ENCODE measurements at places on chromosomes 13 and 19.

GRCh38 chr13:101140087-101140770 lies 276.1 kb downstream of the NALCN start:
- DNase-seq: no peak

DNA sequence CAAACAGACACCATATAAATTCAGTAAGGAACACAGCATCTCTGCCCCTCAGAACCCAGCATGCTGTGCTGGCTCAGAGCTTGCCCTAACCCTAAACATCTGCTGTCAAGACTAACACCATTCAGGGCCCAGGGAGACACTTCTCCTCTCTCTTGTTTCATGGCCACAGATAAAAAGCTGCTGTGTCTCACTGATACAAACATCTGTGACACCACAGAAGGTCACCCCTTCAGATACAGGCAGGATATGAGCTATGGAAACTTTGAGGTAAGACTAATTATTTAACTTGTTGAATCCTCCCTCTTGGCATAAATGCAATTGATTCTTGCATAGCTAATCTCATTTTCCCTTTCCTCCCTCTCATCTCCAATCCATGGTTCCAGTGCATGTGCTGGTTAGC lies 61.6 kb upstream of the GPR12 start:
- no peak for DNase-seq

DNA sequence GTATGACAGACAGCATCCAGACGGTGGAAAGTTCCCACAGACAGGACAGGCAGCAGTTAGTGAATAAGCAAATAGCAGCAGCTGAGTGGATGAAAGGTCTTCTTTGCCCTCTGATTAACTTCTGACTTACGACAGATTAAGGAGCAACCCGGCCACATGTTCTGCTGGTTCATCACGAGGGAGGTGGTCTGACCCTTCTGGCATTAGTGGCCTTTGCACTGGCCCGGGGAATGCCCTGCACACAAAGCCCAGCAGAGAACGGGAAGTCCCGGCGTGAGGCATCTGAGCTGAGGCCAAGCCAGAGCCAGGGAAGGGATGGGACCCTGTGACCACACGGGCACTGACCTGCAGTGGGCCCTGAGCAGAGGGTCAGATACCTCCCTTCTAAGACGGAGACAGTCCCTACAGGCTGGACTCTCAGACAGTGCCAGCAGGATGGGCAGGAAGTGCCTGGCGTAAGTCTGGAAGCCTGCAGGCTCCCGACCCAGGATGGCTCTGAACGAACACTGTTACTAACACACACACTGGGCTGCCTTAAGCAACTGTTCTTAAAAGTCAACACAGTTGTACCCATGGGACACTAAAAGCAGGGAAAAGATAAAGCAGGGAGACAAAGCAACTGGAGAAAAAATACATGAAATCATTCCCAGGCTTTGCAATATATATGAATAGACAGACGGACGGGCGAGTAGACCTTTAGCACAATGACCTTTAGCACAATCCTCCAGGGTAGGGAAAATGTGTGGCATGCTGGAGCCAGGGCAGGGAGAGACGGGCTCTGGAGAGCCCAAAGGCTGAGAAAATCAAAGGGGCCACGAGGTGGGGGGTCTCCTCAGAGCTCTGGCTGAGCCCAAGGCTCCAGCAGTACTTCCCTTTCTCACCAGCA lies 6.3 kb downstream of the C19orf12 start:
- DNase-seq: no peak

GRCh38 chr13:109333893-109334651 lies 452.3 kb downstream of the IRS2 start:
- peak; percentile 36 for DNase-seq

DNA sequence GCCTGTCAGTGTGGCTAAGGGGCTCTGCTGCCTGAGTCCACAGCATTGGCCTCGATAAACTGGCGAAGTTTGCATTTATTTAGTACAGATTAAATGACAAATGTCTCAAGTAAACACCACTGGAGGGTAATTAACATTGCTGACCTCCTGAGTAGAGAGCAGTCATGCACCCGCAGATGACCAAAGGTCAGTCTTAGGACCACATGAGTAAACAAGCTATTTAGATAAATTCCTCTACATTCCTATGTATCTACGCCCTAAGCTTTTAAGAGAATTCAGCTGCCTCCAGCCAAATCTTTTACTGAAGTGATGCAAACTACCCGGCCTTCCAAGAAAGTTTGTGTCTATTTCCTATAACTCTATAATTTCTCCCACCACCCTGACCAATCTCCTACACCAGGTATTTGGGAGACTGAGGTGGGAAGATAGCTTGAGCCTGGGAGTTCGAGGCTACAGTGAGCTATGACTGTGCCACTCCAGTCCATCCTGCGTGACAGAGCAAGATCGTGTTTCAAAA lies 22.9 kb downstream of the CD70 start:
- no peak for DNase-seq

DNA sequence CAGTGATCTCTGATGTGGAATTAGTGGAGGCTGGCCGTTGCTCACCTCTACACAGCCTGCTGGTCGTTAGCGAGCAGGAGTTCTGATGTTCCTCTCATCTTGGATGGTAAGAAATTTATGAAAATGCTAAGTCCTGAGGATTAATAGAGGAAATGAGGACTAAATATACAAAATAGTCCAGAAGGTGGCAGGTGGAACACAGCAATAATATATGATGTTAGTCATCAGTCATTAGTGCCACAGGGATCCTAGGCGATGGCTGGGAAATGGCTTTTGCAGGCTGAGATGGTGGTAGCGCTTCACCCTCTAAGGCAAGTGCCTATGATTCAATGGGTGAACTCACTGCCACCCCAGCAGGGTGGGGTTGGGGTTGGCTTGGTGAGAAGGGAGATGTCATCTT lies 338.6 kb upstream of the TMTC4 start:
- no peak for DNase-seq

DNA sequence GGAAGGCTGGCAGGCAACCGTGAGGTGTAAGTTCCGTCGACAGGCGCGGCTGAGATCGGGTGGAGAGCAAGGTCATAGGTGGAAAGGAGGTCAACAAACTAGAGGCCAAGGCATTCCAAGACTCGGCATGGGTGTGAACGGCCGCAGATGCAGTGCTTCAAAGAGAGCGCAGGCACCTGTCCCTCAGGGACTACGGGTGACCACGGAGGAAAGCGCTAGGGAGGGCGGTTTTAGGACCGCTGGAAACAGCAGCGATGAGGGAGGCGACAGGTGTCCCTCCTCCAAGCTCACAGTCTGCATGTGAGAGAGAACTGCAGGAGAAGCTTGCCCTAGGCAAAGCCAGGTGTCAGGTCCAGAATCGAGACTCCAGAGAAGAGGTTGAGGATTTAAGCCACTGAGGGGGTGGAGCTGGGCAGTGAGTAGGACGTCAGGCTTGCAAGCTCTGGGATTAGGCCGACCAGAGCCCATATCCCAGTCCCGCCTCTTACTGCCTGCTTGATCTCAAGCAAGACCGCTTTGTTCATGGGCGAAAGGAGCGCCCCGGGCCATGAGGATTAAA lies 1.6 kb upstream of the MLNR start:
- no peak for DNase-seq

DNA sequence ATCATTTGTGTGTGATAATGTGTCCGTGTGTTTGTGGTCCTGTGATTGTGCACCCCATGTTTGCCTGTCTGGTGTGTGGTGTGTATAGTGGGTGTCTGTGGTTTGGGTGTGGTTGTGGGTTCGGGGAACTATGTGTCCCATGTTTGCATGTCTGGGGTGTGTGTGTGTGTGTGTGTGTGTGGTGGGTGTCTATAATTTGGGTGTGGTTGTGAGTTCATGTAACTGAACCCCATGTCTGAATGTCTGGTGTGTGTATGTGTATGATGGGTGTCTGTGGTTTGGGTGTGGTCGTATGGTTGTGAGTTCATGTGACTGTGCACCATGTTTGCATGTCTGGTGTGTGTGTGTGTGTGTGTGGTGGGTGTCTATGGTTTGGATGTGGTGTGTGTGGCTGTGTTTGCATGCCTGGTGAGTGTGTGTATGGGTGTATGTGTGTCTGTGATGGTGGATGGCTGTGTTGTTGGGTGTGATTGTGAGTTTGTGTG lies 11.1 kb upstream of the NFIX start:
- DNase-seq: no peak

GRCh38 chr13:109586509-109587346 lies 199.7 kb downstream of the IRS2 start:
- no peak for DNase-seq

DNA sequence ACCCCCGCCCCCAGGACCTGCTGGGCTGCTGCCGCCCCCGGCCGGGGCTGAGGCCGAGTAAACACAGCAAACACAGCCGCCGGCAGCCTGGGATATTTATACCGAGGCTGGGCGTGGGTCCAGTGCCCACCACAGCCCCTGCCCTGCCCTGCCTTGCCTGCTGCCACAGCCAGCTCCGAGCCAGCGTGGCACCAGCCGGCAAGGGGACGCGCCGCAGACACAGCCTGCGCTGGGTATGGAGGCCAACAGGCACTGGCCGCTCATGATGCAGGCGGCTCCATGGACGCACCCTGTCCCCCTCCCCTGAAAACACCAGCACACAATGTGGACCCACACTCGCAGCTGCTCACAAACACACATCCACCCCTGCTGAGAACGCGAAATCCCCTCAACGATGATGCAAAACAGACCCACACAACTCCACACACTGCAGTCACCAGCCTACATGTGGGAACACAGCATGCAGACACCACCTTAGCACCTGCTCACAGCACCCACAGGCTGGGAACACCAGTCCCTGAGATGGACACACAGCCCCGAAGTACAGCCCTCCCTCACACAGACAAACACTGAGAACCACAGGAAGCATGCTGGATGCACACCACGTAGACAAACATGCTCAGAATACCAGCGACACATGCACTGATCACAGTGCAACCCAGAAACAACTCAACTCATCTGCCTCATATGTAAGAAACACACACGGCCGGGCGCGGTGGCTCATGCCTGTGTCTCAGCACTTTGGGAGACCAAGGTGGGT lies 16.2 kb downstream of the CCDC97 start:
- no peak for DNase-seq

Data from DMS 273 treated with DMSO at 0.1 percent for 48 hours (cell line).